ENCODE measurements at places on chromosomes 13 and 19. TPM values are rescaled to one million over a fixed set of nuclear protein-coding genes. Genes with fewer than 3 reads are reported as not detected.

The CEACAM19 gene
- total RNA-seq = 0.33 TPM

The OLFM4 gene
- not detected for total RNA-seq

The ZNF90 gene
- total RNA-seq = 7.0 TPM

The SOX1 gene
- total RNA-seq = 0.33 TPM

The ACTN4 gene
- total RNA-seq = 221 TPM

The LIM2 gene
- total RNA-seq = not detected

The ZNF844 gene
- total RNA-seq = 3.3 TPM

The MEF2B gene
- total RNA-seq = not detected

The TNFSF13B gene
- total RNA-seq = 3.6 TPM

The ZNF254 gene
- total RNA-seq = 16.5 TPM

The ZNF274 gene
- total RNA-seq = 21.6 TPM

The SLITRK5 gene
- total RNA-seq = not detected

The HCST gene
- total RNA-seq = not detected

The STOML3 gene
- total RNA-seq = under 0.01 TPM

The CACNG8 gene
- not detected for total RNA-seq

The C19orf73 gene
- 1.0 TPM for total RNA-seq

The SGCG gene
- not detected for total RNA-seq

The KANK3 gene
- under 0.01 TPM for total RNA-seq

The ZNF793 gene
- total RNA-seq = under 0.01 TPM

The MISP gene
- total RNA-seq = not detected

The ZNF888 gene
- total RNA-seq = 4.0 TPM

The KL gene
- total RNA-seq = not detected

The CYSLTR2 gene
- 282 TPM for total RNA-seq

The TINCR gene
- not detected for total RNA-seq

The FAM187B gene
- not detected for total RNA-seq

The ZNF681 gene
- 1.1 TPM for total RNA-seq

Data from melanocyte of skin (primary cell).